ENCODE measurements at places on chromosomes 16 and 17.

GRCh38 chr16:24009098-24009497 is 173.3 kb downstream of the PRKCB start:
- DNase-seq, result no peak

- no peak for DNase-seq
Observed at GRCh38 chr17:56144223-56144622, 9.1 kb upstream of the ANKFN1 start.

- no peak for DNase-seq
Observed at GRCh38 chr17:41777157-41777573, 9.3 kb downstream of the JUP start.

- DNase-seq, result no peak
Observed at GRCh38 chr17:71039391-71039790, 870.1 kb downstream of the KCNJ2 start.

DNA sequence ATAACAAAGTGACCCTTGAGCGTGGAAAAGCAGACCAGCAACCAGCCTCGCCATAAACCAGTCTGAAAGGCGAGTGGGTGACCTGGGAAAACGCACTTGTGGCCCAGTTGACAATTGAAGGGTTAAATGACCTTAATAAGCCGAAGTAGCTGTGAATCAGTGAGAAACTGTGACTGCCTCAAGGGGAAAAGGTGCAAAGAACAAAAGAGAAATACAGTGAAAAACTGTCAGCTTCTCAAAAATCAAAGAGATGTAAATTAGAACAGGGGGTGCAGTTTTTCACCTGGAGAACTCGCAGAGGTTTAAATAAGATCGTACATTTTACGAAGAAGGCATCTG is 124.1 kb downstream of the CMIP start:
- no peak for DNase-seq

DNA sequence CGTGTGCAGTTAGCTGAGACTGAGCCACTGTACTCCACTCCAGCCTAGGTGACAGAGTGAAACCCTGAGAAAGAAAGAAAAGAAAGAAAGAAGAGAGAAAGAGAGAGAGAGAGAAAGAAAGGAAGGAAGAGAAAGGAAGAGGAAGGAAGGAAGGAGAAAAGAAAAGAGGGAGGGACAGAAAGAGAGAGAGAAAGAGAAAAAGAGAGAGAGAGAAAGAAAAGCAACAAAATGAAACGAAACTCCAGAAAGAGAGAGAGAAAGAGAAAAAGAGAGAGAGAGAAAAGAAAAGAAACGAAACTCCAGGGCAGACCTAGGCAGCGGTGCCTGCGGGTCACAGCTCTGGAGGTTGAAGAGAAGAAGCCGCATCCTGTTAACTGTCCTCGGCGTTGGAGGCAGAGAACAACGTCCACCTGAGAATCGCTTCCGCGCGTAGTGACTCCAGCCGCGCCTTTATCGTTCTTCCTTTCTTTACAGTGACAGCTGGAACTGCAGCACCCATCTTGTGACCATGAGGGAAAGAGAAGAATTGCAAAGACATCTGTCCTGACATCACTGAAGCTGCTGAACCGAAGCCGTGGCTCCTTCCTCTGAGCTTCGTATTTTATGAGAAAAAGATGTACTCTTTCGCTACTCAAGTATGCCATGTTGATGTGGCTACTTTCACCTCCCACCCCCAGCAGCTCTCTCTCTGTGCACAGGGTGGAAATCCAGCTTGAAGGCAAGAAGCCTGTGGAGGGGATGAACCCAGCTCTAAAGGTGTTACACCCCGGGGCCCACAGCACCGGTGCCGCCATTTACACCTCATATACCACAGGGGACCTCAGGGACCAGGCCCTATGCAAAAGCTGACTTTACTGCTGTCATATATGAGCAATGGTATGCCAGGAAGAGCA is 56.9 kb upstream of the DOC2B start:
- no peak for DNase-seq

- DNase-seq, result no peak
Observed at GRCh38 chr16:56101480-56101879, 89.8 kb upstream of the GNAO1 start.

DNA sequence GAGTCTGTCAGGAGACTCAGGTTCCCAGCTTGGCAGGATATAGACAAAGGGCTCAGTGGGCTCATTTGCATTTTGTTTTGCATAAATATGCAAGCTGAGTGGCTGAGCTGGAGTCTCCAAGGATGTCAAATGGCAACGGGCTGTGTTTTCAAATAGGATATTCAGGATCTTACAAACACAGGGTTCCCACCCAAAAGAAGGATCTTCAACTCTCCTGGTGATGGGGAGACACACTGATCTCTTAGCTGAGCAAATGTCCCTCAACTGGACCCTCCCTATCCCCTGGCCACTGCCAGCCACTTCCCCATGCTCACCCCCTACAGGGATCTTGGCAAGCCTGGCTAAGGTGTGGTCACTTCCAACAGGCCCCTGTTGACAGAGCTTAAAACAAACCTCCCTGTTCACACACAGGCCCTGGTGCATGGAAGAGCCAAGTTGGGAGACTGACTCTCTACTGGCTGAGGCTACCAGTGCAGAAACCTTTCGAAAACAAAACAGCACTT is 61.6 kb downstream of the SOX9 start:
- DNase-seq, result no peak

DNA sequence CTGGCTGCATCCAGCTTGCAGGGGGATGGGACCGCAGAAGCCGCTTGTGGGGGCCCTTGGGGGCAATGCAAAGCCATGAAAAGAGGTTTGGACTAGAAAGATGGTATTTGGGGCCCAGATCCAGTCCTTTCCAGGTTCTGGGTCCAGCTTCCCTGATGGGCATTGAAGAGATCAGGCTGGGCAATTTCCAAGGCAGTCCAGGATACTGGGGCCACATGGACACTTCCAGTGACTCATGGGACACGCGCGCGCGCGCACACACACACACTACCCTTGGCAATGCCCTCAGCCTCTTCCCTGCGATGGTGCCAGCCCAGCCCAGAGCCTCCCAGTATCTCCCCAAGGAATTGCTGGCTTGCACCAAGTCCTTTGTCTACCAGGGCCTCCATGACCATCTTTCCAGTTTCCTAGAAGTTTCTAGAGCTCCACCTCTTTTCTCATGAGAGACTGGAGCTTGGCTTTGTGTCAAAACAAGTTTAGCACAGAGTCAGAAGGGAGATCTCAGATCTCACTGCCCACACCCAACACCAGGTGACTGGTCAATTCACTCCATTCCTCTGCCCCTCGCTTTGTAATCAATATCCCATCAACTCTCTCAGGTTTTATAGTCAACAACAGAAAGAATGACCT is 44.3 kb downstream of the WNT3 start:
- no peak for DNase-seq

- no peak for DNase-seq
Observed at GRCh38 chr16:56551796-56552738, 12.8 kb upstream of the MT4 start.

DNA sequence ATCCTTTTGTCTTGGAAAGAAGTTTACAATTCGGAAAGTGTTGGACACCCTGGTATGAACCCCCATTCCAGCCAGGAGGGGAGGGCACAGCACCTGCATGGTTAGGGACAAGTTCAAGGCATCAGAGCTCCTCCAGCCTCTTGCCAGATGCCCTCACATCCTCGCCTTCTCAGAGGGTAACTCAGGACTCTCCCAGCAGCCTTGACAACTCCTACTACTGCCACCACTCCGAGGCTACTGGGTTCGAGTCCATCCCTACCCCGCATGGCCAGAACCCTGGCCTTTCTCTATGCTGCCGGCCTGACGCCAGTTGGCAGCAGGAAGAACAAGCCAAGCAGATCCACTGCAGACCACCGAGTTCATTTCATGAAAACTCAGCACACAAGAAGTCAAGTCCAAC is 34.1 kb downstream of the AXIN2 start:
- DNase-seq, result no peak

GRCh38 chr16:89099905-89100304 is 6.3 kb downstream of the ACSF3 start:
- DNase-seq, result peak; percentile 67

- no peak for DNase-seq
Observed at GRCh38 chr16:53048139-53048915, 4.4 kb downstream of the CHD9NB start.

DNA sequence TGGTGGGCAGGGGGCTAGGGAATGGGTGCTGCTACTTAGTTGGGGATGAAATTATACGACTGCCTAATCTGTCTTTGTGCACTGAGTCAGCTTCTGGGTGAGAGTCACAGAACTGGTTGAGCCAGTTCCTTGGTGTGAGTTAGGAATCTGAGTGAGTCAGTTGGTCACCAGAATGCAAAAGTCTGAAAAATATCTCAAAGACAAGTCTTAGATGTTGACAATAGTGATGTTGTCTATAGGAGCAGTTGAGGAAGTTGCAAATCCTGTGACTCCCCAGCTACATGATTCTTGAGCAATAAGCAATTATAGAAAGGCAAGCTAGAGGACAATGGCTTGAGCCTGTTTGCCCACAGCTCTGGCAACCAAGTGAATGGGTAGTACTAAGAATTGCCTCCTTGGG is 399.2 kb downstream of the CNTNAP4 start:
- no peak for DNase-seq

DNA sequence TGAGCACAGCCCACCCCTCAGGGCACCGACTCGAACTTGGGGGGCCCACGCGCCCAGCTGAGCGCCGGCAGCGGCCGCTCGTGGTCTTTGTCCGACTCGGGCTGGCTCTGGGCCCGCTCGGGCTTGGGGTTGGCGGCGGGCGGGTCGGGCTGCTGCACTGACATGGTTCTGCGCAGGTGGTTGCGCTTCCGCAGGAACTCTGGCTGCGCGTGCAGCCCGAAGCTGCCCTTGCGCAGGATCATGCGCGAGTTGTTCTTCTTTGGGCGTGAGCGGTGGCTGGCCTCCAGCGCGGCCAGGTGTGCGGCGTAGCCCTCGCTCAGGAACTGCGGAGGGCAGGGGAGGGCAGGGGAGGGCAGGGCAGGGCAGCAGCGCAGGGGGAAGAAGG is 11.1 kb downstream of the PIMREG start:
- peak; percentile 19 for DNase-seq

- DNase-seq, result no peak
Observed at GRCh38 chr16:24610416-24610755, 71.0 kb downstream of the RBBP6 start.

DNA sequence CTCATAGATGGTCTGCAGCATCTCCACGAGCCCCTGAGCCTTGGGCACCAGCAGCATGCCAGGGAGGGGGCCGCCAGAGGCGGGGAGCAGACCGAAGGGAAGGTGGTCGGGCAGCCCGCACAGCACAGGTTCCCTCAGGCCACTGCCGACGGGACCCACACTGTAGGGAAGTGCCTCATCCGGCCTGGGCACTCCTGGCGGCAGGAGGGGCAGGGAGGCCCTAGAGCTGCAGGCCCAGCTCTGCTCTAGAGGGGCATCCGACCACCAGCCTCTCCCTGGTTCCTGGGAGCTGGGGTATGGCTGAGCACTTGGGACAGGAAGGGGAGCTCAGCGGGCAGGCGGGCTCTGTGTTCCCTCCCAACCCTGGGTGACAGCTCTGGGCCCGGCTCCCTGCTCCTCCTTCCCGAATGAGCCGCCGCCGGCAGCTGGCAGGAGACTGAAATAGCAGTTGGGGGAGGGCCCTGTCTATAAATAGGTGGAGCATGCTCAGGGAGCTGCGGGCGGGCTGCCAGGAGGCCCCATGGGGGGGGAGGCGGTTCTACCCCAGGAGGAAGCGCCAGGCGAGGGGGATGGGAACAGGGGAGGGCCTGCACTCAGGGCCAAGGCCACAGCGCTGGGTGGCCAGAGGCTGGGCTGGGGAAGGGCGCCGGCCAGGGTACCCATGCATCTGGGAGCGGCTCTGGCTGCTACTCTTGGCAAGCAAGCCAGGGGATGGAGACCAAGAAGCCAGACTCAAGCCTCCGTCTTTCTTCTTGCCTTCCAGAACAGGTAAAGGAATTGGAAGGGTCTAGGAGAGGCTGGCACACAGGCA is 12.4 kb downstream of the HDAC5 start:
- DNase-seq, result peak; percentile 47

GRCh38 chr17:66260688-66261087 is 31.5 kb upstream of the APOH start:
- no peak for DNase-seq

- DNase-seq, result no peak
Observed at GRCh38 chr17:38912221-38912813, 13.1 kb upstream of the LASP1NB start.

- no peak for DNase-seq
Observed at GRCh38 chr16:78549366-78549765, 449.9 kb downstream of the WWOX start.

DNA sequence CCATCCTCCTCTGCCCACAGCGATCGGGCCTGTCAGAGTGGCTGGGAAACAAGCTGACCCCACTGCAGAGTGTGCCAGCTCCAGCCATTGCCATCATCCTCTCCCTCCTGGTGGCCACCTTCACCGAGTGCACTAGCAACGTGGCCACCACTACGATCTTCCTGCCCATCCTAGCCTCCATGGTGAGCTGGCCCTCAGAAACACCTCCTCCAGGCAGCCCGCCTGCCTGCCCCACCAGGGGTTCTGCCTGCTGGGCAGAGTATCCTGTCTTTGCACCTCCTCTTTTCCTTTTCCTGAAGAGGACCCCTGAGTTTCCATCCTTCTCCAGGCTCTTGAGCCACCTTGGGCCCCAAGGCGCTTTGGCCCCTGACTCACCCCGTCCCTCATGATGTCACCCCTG is 10.5 kb upstream of the FOXN1 start:
- DNase-seq, result no peak

Measured in activated CD4-positive, alpha-beta T cell treated with anti-CD3 and anti-CD28 coated beads, Interleukin-2, Interleukin-6, amounts not matched to agents 100 ng/mL and 50 ng/mL, durations not matched to agents 16 hours and 8 hours (primary cell).